Esophagus muscularis mucosa (tissue), 4 donors: ENCODE measurements at places on chromosomes 7 and 10.

GRCh38 chr7:67429735-67430134, 433.1 kb downstream of the TYW1 start:
- no peak for DNase-seq

GRCh38 chr7:80618096-80618495, 20.3 kb upstream of the CD36 start:
- no peak for DNase-seq

GRCh38 chr10:28151636-28152035, 151.2 kb downstream of the MPP7 start:
- DNase-seq = no peak

GRCh38 chr10:78749200-78749599, 319.6 kb upstream of the ZMIZ1 start:
- no peak for DNase-seq
